ENCODE measurements at places on chromosomes 5 and 9.
A peak's percentile ranks its signal among the peaks of the same experiment; 100 is the strongest.

- no peak for DNase-seq
Measured at GRCh38 chr9:130785940-130786508, 49.0 kb upstream of the ABL1 start.

DNA sequence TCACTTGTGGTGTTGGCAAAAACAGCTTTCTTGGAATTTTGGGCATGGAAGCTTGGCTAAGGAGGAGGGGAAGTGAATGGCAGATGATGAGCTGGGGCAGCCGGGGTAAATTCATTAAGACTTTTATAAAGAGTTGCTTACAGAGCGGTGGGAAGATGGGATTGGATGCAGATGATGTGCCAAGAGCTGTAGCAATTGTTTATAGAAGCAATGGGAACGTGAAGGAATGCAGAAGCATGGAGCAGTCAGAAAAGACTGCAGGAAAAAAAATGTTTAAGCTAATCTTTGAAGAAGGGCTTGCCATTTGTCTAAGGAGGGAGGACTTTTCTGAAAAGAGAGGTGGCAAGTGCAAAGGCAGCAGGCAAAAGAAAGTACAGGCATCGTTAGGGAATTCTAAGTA, 86.6 kb upstream of the SHISAL2B start:
- no peak for DNase-seq

- no peak for DNase-seq
Measured at GRCh38 chr9:38066914-38067858, 1.8 kb downstream of the SHB start.

DNA sequence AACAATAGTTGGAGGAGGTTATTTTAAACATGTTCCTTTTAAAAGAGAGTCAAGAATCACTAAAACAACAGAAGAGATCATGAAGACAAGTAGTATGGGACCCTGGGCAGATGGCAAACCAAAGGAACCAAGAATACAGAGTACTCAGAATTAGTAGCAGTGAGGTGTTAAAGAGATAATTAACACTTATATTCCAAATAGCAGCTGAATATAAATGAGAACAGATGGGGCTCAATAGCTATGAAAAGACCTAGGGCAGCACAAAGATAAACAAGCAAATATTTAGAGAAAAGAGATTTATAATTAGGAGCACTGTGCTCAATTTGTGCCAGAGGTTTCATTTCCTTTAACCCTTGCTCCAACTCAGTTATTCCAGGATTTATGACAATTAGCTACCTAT, 159.1 kb downstream of the FAM114A2 start:
- no peak for DNase-seq

- DNase-seq: no peak
Measured at GRCh38 chr9:133696071-133696472, 42.1 kb downstream of the SARDH start.

GRCh38 chr9:105254226-105254625, 9.8 kb downstream of the SLC44A1 start:
- DNase-seq: no peak

- peak; percentile 83 for DNase-seq
Measured at GRCh38 chr5:69493396-69494133, 975 bp downstream of the OCLN start.

DNA sequence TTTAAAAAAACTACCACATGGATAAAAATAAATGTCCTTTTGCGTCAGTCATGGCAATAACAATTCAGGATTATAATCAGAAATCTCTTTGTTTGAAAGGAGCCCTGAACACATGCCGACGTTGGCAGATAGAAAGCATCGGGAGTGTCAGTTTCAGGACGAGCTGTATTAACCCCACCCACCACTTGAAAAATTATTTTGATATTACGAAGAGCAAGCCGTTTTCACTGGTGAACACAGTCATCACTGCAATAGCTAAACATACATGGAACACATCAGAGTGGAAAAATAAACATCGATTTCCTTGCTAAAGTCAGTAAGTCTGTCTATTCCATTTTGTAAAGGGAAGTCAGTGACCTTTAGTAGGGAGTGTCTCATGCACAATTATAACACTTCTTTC, 266.4 kb upstream of the FBXL7 start:
- no peak for DNase-seq

- DNase-seq: peak; percentile 43
Measured at GRCh38 chr5:60677850-60678664, 21.9 kb downstream of the DEPDC1B start.

DNA sequence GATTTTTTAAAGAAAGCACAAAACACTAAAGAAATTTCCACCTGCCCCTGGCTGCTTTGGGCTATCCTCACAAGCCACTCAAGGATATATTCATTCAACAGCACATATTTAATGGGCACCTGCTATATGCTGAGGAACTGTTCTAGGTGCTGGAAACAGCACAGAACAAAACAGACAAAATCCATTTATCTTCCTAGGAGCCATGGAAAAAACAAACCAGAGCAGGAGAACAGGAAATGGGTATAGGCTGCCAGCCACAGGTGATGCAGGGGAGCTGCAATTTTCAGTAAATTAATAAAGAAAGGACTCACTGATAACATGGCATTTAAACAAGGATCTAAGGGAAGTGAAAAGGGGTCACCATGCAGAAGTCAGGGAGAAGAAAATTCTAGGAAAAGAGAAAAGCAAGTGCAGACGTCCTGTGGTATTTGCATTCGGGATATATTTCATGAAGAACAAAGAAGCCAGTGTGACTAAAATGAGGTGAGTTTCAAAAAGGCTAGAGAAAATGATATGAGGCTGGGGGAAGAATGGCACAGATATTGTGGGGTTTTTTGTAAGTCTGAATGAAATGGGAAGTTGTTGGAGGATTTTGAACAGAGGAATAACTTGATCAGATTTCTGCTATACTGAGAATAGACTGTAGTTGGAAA, 152.2 kb downstream of the ADAMTSL1 start:
- no peak for DNase-seq

GRCh38 chr5:59596586-59597350, 296.8 kb downstream of the PDE4D start:
- DNase-seq: no peak

DNA sequence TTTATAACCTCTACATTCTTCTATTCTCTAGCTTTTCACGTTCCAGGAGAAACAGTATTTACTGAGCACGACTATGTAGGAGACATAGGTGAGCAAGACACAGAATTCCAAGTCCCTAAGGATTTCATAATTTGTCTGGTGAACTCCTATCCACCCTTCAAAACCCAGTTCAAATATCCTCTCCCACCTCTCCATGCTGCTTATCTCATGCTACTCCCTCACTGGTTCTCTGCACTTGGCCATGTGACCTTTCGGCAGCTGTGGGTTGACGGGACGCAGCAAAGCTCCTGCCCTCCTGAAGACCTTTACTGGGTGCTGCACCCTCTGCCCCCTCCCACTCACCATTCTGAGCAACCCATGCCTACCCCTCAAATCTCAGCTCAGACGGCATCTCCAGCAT, 173.2 kb downstream of the RGS3 start:
- DNase-seq: no peak

GRCh38 chr5:179680780-179681401, at the start of gene CBY3:
Gene CBY3 (minus strand): TSS chr5:179681034. CDS start chr5:179680918, 116 bp downstream.
- no peak for DNase-seq

Measured in GM13977 (cell line).